Activated naive CD4-positive, alpha-beta T cell treated with anti-CD3 and anti-CD28 coated beads, Interleukin-2, amount 10 ng/mL, durations not matched to agents 7 days and 5 days (primary cell): ENCODE measurements at places on chromosomes 1 and 21.
A peak's percentile ranks its signal among the peaks of the same experiment; 100 is the strongest.

GRCh38 chr21:46621457-46622182 is 13.9 kb upstream of the PRMT2 start:
- DNase-seq, result no peak

- DNase-seq, result no peak
Observed at GRCh38 chr1:188065917-188066316, 1237.2 kb downstream of the PLA2G4A start.

GRCh38 chr1:221264848-221265247 is 385.6 kb downstream of the HLX start:
- DNase-seq, result no peak

DNA sequence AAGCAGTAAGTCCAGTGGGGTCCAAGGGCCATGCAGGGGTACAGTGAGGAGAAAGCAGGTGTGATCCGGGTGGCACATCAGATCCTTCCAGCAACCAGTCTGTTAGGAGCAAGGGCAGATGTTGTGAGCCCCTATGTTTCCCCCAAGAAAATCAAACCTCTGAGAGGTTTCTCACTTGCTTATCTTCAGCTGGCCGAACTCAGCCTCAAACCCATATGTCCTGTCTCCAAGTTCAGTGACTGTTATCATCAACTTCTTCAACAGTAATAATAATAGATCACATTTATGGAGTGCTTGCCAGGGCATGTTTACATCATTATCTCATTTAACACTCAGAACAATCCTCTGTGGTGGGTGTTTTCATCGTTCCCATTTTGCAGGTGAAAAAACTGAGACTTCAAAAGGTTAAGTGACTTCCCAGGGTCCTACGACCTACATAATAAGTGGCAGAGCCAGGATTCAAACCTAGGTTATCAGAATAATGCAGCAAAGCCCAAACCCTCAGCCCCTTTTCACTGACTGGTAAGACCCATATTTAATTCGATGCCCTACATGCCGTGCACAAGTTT is 3.3 kb downstream of the CAPN2 start:
- DNase-seq, result no peak

DNA sequence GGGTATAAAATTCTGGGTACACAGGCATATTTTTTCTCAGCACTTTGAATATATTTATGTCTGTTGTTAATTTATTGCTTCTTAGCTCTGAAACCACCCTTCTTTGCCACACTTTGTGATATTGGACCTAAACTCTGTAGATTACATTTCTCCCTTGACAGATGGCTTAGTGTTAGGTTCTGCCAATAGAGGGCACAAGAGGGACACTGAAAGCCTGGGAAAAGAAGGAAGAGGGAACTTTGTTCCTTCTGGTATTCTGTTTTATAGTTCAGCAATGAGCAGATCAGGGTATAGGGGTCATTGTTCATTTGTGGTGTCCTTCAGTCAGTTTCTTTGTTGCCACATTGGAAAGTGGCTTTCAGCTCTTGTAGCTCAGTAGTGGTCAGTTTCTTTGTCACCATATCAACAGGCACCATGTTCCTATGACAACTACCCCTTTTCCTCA is 423.5 kb upstream of the PROX1 start:
- DNase-seq, result no peak

DNA sequence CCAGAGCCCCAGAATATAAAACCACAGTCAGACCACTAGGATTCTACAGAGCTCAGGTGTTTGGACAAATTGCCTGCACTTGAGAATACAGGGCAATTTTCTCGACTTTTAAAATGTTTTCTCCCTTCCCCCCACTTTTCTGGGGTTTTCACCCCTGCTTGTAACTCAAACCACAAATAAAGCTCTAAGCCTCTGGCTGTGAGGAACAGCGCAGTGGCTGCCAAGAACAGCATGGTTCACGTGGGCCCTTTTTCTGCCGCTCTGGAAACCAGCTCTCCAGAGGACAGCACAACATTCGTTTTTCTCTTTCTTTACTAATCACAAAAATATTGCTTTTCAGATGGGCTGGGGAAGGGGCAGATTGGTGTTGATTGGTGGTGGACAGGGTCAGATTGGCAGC is 102.2 kb upstream of the JUN start:
- peak; percentile 52 for DNase-seq

DNA sequence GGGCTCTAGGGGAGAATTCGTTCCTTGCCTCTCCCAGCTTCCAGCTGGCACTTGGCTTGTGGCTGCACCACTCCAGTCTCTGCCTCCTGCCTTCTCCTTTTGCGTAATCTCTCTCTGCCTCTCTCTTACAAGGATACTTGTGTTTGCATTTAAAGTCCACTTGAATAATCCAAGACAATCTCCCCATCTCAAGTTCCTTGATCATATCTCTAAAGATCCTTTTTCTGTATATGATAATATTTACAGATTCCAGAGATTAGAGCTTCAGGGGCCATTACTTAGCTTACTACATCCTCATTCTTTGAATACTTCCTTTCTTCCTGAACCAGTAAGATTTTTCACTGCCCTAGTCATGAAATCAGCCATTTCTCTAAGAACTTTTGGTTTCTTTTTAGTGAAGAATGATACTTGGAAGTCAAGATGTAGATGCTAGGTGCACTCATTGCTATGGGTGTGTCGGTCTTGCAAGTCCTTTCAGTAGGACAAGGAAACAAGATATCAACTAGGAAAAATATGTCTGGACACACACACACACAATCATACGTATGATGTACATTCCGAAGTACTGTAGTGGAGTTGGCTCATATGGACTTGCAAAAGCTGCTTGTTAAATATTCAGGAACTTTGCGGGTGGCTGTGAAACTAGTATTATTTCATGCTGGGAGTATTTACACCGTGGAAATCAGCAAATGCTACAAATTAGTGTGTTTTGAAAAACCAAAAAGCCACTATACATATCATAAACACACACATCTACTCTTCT is 20.8 kb upstream of the RLF start:
- DNase-seq, result no peak

GRCh38 chr1:93733340-93733739 is 51.7 kb upstream of the BCAR3 start:
- no peak for DNase-seq

- DNase-seq, result no peak
Observed at GRCh38 chr1:45412899-45413298, 72.7 kb upstream of the MUTYH start.

DNA sequence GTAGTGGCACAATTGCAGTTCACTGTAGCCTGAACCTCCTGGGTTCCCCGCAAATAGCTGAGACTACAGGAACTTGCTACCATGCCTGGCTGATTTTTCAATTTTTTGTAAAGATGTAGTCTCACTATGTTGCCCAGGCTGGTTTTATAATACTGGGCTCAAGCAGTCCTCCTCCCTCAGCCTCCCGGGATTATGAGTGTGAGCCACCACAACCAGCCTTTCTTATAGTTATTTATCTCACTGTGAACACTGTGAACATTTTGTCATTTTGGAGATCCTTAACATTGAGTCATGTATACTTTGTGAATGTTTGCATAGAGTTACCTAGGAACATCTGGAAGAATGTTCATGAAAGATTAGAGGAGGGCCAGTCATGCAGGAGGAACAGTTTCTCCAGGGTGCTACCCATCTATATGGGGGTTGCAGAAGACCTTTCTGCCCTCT is 127.1 kb upstream of the CACYBP start:
- no peak for DNase-seq

- no peak for DNase-seq
Observed at GRCh38 chr1:236576004-236576403, 28.3 kb downstream of the HEATR1 start.

DNA sequence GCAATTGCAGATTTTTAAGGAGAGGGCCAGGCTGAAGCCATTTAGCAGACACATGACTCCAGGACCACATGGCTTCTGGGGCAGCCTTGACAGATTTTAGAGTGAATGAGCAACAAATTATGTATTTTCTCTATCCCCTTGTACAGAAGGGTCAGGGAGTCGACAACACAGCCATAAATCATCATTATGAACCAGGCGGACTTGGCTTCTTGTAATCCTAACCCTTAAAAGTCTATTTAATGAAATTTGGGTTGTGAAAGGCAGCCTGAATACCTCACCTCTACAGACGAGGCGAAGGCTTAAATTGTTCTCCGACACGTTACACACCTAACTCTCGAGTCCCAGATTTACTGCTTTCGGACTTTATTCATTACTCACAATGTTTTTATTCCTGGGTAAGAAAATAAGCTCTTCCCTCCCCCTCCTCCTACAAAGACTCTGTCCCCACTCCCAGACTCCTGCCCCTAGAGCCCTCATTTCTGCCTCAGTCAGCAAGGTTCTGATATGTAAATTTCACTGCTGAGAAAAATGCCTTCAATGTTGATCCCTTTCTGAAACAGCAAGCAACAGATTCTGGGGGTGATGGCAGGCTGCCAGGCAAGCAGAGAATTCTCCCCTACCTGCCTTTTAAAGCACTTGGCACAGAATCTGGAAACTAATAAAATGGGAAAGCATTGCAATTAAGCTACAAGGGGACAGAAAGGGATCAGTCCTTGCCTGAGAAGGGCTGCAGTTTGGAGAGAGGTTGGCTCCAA is 51.6 kb downstream of the PLPP3 start:
- no peak for DNase-seq

GRCh38 chr21:24881506-24881905 is 725.8 kb downstream of the MRPL39 start:
- no peak for DNase-seq

DNA sequence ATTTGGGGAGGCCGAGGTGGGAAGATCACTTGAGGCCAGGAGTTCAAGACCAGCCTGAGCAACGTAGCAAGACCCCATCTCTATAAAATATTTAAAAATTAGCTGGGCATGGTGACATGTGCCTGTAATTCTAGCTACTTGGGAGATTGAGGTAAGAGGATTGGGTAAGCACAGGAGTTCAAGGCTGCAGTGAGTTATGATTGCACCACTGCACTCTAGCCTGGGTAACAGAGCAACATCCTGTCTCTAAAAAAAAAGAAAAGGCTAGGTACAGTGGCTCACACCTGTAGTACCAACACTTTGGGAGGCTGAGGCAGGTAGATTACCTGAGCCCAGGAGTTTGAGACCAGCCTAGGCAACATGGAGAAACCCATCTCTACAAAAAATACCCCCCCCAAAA is 35.7 kb upstream of the RCC1 start:
- DNase-seq, result no peak

- DNase-seq, result no peak
Observed at GRCh38 chr1:179327196-179327595, 33.6 kb downstream of the SOAT1 start.

DNA sequence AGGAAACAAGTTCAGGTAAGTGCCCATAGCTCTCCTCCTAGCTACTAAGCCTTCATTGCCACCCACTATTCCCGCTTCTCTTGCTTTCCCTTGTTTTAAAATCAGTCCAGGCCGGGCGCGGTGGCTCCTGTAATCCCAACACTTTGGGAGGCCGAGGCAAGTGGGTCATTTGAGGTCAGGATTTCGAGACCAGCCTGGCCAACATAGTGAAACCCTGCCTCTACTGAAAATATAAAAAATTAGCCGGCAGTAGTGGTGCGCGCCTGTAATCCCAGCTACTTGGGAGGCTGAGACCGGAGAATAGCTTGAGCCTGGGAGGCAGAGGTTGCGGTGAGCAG is 4.4 kb upstream of the CTTNBP2NL start:
- DNase-seq, result no peak

DNA sequence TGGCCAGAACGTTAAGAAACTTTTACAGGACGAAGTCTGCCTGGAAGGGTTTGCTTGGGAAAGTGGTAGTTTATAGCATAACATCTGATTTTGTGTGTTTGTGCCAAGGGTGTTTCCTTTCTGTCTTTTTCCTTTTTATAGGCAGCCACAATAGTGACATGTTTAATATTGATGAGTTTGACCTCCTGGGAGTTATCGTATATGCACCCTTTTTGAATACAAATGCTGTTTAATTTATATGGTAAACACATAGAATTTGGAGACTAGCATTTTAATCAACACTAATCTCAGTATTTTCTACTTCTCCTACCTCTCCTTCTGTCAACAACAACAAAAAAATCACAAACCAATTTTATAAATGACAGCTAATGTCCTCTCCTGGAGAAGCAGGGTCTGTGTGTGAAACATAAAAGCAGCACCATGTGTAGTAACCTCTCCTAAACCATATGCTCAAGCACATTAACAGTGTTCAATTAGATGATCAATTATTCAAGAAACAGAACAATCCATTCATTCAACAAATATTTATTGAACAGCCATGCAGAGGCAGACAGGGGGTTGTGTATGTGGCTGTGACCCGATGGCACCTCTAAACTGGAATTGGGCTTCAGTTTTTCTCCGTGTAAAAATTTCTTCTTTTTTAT is 604 bp upstream of the FMN2 start:
- DNase-seq, result no peak

GRCh38 chr21:28016571-28016970 is 976.1 kb downstream of the LTN1 start:
- DNase-seq, result no peak

GRCh38 chr1:154493276-154493675 is 8.7 kb upstream of the TDRD10 start:
- peak; percentile 45 for DNase-seq

DNA sequence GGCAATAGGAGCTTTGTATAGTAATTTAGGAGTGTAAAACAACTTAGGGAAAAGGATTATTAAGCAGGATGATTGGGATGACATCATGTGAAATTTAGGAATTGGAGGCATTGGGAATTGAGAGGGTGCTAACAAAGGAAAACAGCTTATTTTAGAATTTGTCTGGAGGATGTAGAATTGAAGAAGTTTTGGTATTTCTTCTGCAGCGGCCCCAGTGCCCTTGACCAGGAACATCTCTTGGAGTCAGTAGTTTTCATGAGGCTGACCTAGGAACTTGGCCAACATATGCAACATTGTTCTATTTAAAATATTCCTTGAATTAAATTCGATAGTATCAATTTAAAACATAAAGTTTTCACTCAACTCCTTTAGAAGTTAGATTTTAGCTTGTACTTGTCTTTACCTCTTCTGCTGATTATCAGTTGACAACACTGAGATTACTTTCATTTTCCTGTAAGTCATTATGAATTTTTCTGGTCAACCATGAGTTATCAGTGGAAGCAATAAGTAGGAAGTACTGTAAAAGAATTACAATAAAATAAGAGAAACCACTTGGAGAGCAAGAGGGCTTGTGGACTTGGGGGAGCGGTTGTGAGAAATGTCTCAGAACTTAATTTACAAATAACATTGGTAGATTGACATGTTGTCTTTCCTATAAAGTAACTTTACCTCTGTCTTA is 52.8 kb downstream of the DYRK1A start:
- DNase-seq, result no peak

- no peak for DNase-seq
Observed at GRCh38 chr1:15923241-15923640, 52.7 kb downstream of the ZBTB17 start.

DNA sequence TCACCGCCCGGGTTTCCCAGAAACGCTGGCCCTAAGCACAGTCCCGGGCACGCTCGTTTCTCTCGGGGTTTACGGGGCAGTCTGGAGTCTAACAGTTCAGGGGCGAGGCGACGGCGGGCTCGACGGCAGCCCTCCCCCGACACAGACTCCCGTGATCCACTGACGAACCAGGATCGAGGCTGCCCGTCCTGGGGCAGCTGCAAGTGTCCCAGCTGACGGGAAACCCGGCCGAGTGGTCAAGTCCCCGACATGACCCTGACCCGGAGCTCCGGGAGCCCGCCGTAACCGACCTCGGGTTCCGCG is 494 bp downstream of the UBE2J2 start:
- no peak for DNase-seq
